ENCODE measurements at places on chromosomes 6 and 20.

- no peak for DNase-seq
Measured at GRCh38 chr6:158999154-158999665, 792 bp downstream of the RSPH3 start.

DNA sequence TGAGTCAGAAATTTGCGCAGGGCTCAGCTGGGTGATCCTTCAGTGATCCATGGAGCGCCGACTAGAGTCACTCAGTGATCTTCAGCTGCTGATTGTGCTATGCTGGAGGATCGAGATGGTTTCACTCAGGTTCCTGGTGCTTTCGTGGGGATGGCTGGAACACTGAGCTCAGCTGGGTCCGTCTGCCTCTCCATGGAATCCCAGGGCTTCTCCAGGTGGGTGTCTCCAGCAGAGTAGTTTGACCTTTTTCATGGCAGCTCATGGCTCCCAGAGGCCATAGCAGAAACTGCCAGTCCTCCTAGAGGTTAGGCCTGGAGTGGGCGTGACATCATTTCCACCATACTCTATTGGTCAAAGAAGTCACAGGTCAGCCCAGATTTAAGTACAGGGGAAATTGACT lies 88.8 kb upstream of the SIRPA start:
- no peak for DNase-seq

DNA sequence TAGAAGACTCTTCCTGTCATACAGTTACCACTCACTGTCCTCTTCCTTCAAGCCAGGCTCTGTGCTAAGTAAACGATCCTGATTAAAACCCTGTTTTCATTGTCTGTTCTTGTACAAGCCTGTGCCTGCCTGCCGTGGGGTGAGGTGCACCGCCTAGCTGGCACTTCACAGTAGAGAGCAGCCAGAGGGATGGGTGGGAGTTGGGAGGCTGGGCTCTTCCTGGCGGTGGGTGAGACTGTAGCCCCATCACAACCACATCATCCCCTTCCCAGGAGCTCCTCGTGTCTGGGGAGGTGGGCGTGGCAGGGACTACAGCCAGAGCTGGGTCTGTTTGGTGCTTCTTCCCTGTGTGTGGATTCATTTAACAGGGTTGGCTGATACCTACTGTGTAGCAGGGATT lies 382.0 kb downstream of the TAF4 start:
- no peak for DNase-seq

DNA sequence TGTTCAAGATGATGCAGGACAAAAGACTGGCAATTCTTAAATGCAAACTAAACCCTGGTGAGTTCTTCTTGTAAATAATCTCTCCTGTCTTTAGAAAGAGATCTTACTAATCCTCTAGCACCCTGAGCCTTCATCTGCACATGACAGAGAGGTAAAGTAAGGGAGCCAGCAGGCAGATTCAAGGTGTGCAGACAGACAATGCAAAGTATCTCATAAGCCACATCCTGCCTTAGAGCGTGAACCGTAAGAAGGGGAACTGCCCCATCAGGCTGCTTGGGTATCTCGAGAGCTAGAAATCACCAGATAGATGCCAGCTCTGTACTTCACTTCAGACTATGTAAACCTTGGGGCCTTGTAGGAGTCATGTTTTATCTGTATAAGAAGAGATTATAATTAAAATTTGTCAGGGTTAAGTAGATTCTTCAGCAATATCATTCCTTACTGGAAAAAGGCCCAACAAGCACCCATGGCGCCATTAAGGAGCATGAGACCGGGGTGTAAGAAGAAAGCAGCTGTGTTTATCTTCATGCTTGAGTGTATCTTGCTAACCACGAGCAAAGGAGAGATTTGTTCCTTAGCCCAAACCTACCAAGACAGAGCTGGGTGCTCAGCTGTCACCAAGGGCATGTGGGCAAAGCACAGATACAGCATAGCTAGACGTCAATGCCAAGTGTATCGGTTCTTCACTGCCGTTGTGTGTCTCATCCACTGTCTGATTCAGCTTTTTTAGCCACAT lies 24.4 kb downstream of the CNR1 start:
- DNase-seq, result no peak

- DNase-seq, result no peak
Measured at GRCh38 chr6:137095651-137096238, 51.0 kb upstream of the IL20RA start.

- DNase-seq, result peak; percentile 23
Measured at GRCh38 chr20:59082077-59082740, 39.6 kb upstream of the PRELID3B start.

DNA sequence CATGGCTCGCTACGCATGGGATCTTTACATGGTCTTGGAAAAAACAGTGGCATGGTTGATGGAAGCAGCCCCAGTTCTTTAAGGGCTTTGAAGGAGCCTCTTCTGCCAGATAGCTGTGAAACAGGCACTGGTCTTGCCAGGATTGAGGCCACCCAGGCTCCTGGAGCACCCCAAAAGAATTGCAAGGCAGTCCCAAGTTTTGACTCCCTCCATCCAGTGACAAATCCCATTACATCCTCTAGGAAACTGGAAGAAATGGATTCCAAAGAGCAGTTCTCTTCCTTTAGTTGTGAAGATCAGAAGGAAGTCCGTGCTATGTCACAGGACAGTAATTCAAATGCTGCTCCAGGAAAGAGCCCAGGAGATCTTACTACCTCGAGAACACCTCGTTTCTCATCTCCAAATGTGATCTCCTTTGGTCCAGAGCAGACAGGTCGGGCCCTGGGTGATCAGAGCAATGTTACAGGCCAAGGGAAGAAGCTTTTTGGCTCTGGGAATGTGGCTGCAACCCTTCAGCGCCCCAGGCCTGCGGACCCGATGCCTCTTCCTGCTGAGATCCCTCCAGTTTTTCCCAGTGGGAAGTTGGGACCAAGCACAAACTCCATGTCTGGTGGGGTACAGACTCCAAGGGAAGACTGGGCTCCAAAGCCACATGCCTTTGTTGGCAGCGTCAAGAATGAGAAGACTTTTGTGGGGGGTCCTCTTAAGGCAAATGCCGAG lies 78.2 kb downstream of the ASXL1 start:
- DNase-seq, result no peak

DNA sequence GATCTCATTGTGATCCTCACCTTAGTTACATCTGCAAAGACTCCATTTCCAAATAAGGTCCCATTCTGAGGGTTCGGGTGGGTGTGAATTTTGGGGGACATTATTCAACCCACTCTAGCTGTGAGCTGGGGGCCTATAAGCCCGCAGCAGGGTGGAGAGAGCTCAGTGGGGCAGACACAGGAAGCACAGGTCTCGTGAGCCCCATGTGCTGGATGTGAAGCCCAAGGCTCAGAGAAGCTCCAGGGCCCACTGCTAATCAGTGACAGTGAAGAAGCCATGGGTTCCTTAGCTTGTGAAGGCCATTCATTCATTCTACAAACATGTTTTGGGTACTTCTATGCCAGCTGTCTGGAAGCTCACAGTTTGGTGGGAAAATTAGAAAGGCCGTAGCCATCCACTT lies 47.5 kb downstream of the CHMP4B start:
- DNase-seq, result no peak

- no peak for DNase-seq
Measured at GRCh38 chr6:168999392-168999791, 254.3 kb downstream of the THBS2 start.

DNA sequence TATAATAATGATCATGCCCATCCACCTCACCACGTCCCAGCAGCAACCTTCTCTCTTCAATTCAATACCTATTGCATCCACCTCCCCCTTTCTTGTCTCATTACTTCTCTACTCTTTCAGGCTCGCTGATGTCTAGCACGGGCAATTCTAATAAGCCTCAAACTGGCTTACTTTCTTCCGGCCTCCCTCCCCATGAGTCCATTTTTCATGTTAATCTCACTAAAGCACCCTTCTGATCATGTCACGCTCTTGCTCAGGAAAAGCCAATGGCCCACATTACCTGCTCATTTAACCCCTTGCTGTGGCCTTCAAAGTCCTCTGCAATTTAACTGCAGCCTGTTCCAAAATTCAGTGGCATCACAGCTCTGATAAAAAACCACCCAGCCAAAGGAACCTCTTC lies 105.1 kb downstream of the UTRN start:
- no peak for DNase-seq

DNA sequence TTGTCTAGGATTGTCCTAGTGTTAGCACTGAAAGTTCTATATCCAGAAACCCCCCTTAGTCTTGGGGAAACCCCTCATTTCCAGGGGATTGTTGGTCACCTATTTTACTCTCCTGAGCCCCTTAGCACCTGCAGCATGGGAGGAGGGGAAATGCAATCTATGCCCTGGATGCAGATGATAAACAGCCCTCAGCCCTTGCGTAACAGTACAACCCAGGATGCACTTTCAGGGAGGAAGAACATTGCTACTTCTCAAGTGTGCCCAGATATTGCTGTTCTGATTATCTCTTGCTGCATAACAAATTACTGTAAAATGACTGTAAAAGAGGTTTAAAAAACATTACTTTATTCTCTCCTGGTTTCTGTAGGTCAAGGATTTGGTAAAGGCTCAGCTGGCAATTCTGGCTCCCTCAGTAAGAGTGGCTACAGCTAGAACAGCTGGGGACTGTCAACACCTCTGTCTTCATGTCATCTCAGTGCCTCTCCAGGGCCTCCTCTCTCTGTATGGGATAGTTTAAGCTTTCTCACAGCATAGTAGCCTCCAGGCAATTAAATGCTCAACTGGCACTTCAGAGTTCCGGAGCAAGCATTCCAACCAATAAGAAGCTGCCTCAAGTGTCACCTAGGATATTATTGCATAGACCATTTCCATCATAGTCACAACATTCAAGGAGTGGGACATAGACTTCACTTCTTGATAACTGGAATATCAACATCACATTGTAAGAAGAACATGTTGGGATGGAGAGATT lies 117.8 kb upstream of the FOXO3 start:
- DNase-seq, result no peak

DNA sequence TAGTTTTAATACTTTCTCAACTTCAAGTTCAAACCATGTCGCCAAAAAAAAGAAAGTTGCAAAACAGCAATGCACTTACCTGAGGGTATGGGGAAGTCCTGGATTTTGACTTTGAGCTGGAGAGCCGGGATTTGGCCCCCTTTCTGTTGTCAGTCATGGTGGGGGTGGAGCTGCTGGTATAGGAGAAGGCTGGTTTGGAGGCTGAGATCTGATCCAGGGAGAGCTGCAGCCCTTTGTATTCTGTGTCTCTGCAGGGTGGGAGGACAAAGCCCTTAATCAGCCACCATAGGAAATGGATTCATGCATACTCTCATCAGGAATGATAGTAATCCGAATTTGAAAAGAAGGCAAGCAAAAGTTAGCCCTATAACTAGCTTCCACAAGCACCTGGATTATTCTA lies 44.0 kb downstream of the SIM1 start:
- DNase-seq, result no peak

GRCh38 chr6:134173936-134174671 lies 121.7 kb upstream of the SLC2A12 start:
- peak; percentile 90 for DNase-seq

- peak; percentile 75 for DNase-seq
Measured at GRCh38 chr6:136226027-136226673, 24.0 kb downstream of the MTFR2 start.

DNA sequence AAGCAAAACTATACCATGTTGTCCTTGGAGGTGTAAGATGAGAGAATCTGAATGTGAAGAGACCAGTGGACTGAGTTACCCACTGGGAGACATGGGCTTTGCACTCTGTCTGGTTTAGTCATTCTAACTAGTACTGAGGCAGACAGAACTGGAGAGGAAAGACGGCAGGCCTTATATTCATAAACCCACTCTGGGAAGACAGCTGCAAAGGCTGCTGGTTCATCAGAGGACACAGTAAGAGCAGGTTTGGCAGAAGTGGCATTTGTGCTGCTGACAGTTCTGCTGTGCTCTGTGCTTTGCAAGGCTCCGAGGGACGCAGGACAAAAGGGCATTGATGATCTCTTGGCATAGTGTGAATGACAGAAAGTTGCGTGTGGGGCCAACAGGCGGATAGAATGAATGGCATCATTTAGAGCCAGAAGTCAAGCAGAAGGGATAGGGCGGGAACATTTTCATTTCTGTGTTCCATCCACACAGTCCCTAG lies 142.3 kb upstream of the TENT5A start:
- DNase-seq, result no peak

DNA sequence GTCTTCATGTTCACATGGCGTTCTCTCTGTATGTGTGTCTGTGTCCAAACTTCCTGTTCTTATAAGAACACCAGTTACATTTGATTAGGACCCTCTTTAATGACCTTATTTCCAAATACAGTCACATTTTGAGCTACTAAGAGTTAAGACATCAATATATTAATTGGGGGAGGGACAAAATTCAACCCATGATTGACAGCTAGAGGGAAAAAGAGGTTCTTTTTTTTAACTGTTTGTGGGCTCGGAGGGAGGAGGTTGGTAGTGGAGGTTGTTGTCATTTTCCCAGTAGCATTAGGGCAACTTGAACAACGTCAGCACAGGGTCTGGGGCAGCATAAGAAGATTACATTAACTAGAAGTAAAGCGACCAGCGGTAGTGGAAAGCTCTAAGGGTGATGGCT lies 2.3 kb upstream of the GMDS start:
- no peak for DNase-seq

- no peak for DNase-seq
Measured at GRCh38 chr6:158041370-158041769, 59.7 kb downstream of the SYNJ2 start.

- DNase-seq, result no peak
Measured at GRCh38 chr20:54026295-54027064, 43.9 kb downstream of the BCAS1 start.

DNA sequence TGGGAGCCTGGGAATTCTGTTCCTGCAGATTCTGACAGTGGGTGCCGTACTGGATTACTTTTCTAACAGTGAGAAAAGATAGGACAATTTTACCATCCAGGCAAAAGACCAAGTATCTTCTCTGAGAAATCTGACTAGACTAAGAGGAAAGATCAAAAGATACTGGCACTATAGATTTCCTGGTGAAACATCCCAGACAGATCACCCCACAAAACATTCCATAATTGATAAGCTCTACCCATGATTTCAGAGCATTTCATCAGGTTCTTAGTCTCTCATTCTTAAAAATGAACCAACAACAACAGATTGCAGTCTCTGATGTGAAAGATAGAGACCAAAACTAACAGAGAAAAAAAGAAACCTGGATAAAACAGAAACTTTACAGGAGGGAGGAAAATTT lies 13.6 kb upstream of the UBR2 start:
- no peak for DNase-seq

DNA sequence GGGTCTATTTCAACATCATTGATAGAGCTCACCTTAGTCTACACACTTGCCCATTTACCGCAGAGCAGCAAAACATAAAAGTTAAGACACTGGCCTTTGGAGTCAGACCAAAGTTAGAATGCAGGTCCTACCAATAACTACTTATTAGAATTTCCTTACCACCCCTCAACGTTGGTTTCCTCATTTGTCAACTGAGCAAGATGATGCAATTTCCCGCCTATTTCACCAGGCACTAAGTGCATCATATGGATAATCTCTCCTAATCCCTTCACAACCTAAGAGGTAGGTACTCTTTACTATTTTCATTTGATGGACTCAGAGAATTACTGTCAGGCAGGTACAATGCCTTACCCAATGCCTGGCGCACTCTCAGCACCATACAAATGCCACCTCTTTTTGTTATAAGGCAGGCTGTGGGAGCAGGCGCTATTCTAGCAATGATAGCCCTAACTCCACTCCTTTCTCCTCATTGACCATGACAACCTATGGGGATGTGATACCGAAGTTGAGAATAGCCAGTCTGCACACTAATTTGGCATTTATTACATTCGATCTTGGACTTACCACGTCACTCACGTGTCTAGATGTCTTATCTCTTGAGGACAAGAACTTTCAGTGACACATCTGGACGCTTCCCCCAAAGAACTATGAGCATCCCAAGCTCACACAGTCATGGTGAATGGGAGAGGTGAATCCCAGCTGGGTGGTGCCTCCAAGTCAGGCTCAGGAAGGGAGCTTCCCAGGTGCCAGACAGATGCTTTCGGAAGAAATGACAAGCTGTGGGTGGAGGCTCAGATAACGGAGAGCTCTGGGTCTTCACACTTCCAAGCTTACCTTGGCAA lies 128.1 kb upstream of the STMND1 start:
- DNase-seq, result no peak
